NCI-H510A (cell line): ENCODE measurements at places on chromosomes 7 and 10.

DNA sequence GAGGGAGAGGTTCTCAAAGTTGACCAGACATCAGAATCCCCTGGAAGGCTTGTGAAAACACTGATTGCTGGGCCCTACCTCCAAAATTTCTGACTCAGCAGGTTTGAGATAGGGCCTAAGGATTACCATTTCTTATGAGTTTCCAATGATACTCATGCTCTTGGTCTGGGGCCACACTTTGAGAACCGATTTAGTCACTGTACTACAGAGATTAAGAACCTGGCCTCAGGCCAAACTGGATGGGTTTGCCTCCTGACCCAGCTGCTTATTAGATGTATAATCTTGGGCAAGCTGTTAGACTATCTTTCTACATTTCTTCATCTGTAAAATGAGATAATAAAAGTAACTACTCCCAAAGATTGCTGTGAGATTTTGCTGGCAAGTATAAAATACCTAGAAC lies 77.1 kb upstream of the SCIN start:
- DNase-seq, result no peak

- DNase-seq, result no peak
Observed at GRCh38 chr7:80313716-80314115, 179.1 kb downstream of the GNAI1 start.

DNA sequence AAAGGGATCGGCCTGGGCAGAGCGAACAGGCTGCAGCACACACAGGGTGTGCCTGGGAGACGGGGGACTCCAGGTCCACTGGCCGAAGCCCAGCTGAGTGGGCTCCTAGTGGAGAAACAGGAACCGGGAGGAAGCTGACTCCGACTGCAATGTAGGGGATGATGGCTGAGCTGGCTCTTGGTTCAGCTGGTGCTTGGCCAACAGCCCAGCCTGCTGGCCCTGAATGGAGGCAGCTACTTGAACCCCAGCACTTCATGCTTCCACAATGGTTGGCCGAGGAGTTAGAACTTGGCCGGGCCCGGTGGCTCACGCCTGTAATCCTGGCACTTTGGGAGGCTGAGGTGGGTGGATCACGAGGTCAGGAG lies 27.0 kb upstream of the FRAT2 start:
- DNase-seq, result no peak

DNA sequence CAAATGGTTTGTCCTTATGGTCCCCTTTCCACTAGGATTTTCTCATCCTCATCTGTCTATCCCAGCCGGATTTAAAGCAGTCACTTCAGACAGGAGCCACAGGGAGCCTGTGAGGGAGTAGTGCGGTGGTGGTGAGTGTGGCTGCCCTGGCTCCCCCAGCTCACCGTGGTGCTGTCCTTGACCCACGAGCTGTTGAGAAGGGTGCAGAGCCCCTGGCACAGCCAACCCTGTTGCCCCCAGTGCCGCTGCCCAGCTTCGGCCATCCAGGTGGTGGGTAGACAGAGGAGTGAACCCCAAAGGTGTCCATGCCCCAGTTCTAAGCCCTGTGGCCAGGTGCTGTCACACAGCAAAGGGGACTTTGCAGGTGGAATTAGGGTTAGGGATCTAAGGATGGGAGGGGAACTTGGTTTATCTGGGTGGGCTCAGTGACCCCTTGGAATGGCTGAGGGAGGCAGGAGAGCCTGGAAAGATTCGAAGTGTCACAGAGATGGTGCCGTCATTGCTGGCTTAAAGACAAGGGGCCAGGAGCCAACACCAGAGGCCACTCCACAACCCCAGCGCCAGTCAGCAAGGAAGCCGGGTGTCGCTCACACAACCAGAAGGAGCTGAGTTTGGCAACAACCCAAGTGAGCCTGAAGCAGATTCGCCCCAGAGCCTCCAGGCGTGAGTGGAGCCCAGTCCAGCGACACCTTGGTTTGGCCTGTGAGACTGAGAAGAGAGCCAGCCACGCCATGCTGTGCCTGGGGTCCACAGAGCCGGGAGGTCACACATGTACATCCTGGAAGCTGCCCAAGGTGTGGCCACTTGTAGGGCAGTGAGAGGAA lies 142.4 kb downstream of the ADCY1 start:
- no peak for DNase-seq

- DNase-seq, result no peak
Observed at GRCh38 chr10:63684257-63684936, 163.2 kb downstream of the REEP3 start.

DNA sequence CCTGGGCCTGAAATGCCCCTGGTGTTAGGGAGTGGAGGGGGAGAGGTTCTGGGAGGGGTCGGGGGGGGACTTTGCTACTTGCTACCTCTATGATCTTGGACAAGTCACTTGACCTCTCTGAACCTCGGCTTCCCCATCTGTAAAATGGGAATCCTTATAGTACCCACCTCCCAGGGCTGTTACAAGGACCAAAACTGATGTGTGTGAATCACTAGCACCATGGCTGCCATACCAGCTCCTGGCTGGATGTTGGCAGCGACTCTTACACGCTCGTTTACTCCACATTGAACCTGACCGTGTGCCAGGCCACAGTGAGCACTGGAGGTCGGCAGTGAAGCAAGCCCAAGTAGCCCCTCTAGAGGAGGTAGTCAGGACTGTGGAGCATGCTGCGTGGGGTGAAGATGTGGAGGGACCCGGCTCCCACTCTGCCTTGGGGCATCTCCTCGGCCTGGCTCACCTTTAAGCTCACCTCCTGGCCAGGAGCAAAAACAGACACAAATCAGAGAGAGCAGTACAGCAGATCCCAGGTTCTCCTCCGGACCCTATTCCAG lies 28.9 kb downstream of the PPIF start:
- DNase-seq, result no peak

DNA sequence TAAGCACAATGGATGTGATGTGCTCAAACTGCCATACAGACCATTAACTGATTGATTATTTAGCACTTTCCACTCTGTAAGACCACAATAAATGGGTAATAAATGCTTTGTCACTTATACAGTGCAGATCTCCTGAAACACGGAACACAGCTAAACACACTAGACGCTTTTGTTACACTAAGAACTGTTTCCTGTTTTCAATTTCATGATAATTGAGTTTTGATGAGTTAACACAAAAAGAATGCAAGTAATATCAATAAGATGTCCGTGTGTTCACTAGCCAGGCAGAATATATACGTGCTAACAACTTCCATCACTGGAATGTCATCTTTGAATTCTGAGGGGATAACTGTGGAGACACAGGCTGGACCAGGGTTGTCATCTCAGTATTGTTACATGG lies 178.8 kb downstream of the SKAP2 start:
- no peak for DNase-seq

- DNase-seq, result no peak
Observed at GRCh38 chr7:37493123-37493522, 44.5 kb upstream of the ELMO1 start.

GRCh38 chr10:69801094-69801433 lies 642 bp upstream of the COL13A1 start:
- DNase-seq, result no peak

GRCh38 chr7:129006636-129007414 lies 48.1 kb downstream of the TNPO3 start:
- no peak for DNase-seq

DNA sequence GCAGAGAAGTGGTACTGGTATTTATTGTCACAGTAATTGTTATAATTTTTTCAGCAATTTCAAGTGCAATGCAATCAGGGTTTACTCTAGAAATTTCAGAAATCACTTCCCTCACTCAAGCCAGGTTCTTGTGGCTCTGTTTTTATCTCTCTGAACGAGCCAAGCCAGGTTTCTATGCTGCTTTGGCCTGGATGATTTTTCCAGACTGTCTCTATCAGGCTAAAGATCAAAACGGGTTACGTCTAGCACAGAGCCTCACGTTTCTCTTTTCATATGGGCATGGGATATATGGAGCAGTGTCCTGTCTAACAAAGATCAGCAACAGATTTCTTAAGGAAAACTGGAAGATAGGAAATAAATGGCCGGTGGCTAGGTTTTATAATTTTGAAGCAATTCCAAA lies 1105.3 kb downstream of the NRG3 start:
- no peak for DNase-seq

- DNase-seq, result no peak
Observed at GRCh38 chr10:132817701-132818211, 31.8 kb upstream of the NKX6-2 start.

DNA sequence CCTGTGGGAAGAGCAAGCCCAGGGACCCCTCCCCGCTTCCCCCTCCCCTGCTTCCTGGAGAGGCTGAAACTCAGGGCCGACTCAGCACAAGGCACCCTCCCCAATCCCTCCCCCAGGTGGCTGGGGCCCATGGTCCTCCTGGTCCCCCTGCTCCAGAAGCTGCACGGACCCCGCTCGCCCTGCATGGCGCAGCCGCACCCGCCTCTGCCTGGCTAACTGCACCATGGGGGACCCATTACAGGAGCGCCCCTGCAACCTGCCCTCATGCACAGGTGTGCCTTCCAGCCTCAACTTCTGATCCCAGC lies 19.7 kb upstream of the ZNF862 start:
- no peak for DNase-seq

DNA sequence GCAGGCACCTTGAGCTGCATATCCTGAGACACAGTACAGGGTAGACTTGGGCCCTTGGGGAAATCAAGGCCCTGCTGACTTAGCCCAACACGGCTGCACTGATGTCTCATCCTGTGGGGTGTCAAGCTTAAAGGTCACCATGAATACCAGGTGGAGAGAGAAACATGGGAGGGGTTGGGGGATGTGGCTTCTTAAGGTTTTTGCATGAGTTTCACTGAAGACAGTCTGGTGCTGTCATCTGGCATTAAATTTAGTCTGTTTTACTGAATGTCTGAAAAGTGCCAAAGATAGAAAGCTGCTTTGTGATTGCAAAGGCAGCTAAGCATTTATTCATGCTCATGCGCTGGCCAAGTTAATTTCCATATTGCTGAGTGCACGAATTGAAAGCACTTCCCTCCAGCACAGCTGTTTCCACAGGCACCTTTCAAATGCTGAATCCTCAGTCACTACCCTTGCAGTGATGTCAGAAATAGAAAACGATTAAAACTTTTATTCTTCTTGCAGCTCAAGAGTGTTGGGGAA lies 102.1 kb downstream of the OSBPL3 start:
- DNase-seq, result peak; percentile 8

DNA sequence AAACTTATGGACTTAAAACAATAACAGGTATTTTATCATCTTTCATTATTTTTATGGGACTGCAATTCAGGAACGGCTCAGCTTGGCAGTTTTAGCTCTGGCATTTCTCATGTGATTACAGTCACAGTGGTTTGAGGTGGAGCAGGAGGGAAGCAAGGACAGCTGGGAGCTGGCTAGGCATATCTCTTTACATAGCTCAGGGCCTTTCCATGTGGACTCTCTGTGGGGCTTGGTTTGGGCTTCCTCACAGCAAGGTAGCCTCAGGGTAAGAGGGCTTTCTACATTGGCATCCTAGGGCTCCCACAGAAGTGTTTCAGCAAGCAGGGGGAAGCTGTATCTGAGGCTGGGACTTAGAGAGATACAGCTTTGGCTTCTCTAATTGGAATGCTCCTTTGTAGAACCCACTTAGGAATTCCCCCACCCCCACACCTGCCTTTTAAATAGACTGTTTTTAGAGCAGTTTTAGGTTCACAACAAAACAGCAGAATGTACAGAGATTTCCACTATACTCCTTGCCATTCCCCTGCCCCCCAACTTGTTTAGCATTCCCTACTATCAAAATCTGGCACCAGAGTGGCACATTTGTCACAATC lies 26.6 kb upstream of the SDHAF3 start:
- no peak for DNase-seq

DNA sequence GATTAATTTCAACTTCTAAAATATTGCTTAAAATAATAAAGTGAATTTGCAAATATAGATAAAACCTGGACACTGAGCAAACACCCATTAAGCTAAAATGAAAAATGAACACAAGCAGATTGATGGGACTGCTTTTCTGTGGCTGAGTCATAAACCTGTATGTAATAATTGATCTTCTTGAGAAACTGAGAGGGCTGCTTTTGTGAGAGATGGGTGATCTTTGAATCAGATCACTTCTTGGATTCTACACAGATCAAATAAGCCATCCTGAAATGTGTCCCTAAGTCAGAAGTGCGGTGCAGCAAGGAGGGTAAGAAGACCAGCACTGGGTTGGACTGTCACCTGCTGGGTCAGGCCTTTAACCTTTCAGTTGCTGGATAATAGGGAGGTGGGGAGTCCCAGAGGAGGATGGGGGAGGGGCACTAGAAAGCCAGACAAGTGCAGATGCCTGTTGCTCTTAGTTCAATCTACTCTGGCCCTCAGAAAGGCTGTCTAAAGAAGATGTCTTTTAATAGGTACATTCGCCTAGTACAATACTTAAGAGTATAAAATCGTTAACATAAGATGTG lies 178.2 kb upstream of the NAMPT start:
- DNase-seq, result no peak

GRCh38 chr10:83957168-83957947 lies 182.0 kb upstream of the GHITM start:
- no peak for DNase-seq

DNA sequence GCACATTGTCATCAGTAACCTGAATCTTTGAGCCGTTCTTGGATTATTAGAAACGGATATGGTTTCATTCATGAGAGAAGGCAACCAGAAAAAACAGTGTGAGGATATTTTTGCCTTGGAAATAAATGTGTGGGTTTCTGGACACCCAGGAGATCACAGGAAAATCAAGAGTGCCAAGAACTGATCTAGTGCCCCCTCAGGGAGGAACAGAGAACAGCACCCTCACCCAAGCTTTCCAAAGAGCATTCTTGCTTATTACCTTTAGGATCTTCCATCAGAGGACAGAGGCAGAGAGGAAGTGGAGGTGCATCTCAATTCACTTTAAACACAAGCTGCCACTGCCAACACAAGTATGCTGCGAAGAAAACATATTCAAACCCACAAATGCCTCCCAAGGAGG lies 851.5 kb upstream of the COBL start:
- no peak for DNase-seq

- DNase-seq, result no peak
Observed at GRCh38 chr7:91636129-91636724, 244.3 kb downstream of the MTERF1 start.

GRCh38 chr7:76121044-76121443 lies 73.1 kb downstream of the MDH2 start:
- no peak for DNase-seq

DNA sequence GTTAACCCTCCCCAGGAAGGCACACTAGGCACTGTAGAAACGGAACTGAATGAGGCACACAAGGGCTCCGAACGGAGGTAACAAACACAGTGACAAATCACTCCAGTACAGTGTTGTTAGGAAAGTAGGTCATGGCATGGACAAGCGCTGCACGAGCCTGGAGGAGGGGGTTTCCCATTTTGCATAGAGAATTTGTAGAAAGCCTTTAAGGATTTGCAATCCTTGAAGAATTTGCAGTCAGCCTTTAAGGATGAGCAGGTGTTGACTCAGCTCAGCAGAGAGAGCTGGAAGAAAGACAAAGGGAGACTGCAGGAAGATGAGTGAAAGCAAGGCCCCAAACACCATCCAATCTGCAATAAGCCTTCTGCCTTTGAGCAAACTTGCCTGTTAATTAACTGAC lies 51.1 kb upstream of the PPP1R3C start:
- no peak for DNase-seq

DNA sequence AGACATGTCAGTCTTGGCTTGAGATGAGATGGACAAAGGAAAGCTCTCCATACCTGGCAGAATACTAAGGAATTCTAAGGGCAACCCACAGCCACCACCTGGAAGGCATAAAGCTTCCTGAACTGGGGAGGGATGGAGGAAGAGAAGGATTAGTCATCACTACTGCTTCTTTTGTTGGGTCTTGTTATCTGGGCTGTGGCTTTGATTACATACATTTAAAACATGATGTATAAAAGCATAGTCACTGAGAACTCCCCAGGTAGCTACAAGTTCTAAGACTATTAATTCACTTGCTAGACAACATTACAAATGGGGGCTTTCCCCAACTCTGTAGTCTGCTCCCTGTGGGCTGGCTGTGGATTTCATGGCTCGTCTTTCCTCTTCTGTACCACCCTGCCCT lies 58.2 kb downstream of the RBM33 start:
- no peak for DNase-seq

- no peak for DNase-seq
Observed at GRCh38 chr7:44568771-44569560, 4.7 kb downstream of the DDX56 start.
